ENCODE measurements at places on chromosomes 3 and 15.

DNA sequence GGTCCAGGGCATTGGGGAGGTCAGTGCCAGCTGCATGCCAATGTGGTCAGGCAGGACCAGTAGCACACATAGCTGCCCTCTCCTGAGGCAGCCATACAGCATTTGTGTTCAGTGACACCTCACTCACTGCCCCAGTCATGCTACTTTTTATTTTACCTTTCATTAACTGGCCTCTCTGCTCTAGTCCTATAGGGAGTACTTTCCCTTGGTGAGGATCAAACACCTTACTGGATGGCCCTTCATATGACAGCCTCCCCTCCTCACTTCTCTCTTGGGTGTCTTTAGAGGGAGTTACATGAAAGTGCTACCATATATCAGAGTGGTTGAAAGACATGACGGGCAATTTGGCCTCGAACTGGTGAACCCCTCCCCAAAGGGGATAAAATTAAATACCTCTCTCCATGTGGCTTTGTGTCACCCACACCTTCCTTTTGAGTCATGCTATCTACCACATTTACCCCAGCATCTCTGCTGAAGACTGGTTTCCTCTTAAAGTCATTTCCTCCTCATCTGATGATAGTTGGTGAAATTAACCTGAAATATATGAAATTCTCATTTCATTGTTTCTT, 17.6 kb downstream of the RLBP1 start:
- DNase-seq, result no peak

GRCh38 chr3:4835616-4836043, 143.6 kb upstream of the BHLHE40 start:
- DNase-seq, result no peak

- no peak for DNase-seq
Observed at GRCh38 chr3:6062261-6063187, 798.4 kb upstream of the GRM7 start.

DNA sequence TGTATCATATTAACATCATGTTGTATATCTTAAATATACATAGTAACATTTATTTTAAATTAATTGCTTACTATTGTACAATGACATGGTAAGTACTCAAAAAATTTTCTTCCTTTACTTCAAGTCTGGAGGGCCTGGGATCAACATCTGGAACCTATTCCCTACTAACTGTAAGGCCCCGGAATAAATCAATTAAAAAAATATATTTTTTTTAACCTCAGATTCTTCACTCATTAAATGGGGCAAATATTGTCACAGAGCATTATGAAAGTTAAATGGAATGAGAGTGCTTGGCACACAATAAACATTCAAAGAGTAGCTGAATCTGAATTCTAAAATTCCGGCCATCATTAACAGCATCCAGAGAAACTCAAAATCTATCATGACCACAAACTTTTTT, 16.5 kb downstream of the GSK3B start:
- no peak for DNase-seq

- DNase-seq, result peak; percentile 50
Observed at GRCh38 chr15:70426096-70426821, 328.5 kb upstream of the TLE3 start.

DNA sequence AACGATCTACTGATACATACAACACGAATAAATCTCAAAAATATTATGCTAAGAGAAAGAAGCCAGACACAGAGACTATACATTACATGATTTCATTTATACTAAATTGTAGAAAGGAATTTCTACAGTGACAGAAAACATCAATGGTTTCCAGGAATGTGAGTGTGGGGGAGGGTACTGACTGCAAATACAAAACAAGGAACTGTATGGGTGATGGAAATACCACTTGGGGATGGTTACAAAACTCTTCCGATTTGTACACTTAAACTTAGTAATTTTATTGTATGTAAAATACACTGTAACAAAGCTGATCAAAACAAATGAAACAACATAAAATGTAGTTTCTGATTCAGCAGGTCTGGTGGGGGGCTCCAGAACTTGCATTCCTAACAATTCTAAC, 45.8 kb upstream of the IP6K2 start:
- no peak for DNase-seq

GRCh38 chr15:54387799-54388198, 409.6 kb downstream of the UNC13C start:
- DNase-seq, result no peak

Data from ELR (cell line).